ENCODE measurements at places on chromosomes 3 and 15.
A peak's percentile ranks its signal among the peaks of the same experiment; 100 is the strongest.

DNA sequence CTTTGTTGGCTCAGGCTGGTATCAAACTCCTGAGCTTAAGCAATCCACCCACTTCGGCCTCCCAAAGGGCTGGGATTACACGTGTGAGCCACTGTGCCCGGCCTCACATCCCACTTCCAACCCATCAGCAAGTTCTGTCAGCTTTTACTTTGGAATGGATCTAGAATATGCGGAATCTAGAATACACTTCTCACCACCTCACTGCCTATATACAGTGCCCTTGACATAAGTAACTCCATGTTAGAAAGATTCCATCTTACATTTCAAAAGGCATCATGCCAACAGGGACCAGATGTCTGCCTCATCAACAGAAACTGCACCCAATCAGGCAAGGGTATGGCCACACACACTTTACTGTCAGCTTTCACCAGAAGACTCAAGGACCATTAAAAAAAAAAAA, 9.9 kb upstream of the RBSN start:
- no peak for DNase-seq

GRCh38 chr15:71103102-71103676, 12.1 kb upstream of the THSD4 start:
- no peak for DNase-seq

- DNase-seq, result no peak
These were observed 66.4 kb upstream of the GOLGA6B start for GRCh38 chr15:72588096-72588495.

- DNase-seq, result no peak
These were observed 31.9 kb downstream of the TRAK1 start for GRCh38 chr3:42123012-42123581.

DNA sequence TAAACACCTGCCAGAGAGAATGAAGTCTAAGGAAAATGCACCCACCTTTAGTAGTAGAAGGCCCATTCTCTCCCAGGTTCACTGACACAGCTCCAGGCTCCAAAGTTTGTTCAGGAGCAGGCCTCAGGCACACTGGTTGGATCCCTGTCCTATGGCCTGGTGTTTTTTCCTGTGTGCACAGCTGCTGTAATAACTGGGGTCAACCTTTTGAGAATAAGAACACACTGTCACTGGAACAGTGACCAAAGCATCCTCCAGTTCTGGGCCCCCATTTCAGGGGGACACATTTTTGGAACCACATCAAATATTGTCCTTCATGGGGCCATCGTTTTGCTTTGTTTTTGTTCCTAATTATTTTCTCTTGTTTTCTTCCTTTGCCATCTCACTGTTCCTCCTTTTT, 95.8 kb downstream of the ARNT2 start:
- DNase-seq, result no peak

DNA sequence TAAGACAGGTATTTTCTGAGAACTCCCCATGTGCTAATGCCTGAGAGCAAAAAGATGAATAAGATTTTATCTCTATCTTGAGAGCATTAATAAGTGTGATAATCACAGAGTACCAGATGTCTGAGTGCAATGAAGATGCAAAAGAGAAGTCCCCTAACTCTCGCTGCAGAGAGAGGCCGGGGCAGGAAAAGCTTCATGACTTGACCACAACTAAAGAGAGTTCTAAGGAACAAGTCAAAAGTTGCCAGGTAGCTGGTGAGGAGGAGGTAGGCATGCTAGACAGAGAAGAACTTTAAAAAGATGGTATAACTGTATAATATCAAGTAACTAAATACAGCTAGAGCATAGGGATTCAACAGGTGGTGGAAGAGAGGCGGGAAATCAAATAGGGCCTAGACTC, 28.8 kb downstream of the MTMR10 start:
- no peak for DNase-seq

- DNase-seq, result no peak
These were observed 137.5 kb upstream of the SPRED1 start for GRCh38 chr15:38115121-38115520.

- DNase-seq, result no peak
These were observed 1.9 kb upstream of the FETUB start for GRCh38 chr3:186638259-186638658.

DNA sequence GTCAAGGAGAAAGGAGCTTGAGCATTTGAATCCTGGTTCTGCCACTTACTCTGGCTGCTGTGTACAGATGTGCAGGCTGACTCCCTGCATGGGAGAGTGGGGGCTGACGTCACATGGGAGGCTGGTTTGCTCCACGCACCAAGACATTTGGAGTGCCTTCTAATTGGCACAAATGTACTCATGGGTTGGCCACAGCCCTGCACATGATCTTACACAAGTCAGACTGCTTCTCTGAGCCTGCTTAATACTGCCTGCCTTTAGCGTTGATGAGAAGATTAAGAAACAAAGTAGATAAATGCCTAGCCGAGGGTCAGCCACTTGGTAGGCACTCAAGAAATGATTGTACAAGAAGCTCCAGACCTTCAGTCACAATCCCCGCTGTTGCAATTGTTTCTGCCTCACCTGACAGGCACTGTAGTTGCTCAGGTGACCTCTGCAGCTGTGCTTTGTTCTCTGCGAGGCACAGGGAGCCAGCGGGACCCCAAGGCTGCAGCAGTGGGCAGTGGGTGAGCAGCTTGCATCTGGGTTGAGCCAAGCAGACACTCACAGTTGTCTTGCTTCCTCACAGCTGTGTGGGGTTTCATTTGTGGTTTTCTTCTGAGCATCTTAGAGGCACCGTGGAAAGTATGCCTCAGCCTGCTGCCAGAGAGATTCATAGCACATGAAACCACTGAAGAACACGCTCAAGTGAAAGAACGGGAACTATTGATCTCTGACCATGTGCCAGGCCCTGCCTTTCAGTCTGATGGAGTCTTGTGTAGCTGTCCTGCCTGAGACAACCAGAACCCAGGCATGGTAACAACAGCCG, 33.1 kb downstream of the GRK7 start:
- peak; percentile 43 for DNase-seq

DNA sequence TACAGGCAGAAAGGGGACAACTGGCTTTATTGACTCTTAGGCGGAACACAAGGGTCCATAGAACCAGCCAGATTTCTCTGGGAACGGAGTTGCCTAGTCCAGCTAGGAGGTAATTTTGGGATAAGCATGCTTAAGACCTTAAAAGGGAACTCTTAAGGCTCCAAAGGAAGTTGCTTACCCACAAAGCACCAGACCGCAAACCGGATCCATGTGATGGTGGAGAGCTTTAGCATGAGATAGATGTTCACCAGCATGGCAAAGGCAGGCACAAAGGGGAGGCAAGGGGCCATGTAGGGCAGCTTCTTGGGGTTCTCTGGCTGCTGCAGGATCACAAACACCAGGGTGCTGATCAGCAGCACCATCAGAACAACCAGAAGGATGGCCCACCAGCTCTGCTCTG, 61.4 kb downstream of the CLDN11 start:
- DNase-seq, result no peak

DNA sequence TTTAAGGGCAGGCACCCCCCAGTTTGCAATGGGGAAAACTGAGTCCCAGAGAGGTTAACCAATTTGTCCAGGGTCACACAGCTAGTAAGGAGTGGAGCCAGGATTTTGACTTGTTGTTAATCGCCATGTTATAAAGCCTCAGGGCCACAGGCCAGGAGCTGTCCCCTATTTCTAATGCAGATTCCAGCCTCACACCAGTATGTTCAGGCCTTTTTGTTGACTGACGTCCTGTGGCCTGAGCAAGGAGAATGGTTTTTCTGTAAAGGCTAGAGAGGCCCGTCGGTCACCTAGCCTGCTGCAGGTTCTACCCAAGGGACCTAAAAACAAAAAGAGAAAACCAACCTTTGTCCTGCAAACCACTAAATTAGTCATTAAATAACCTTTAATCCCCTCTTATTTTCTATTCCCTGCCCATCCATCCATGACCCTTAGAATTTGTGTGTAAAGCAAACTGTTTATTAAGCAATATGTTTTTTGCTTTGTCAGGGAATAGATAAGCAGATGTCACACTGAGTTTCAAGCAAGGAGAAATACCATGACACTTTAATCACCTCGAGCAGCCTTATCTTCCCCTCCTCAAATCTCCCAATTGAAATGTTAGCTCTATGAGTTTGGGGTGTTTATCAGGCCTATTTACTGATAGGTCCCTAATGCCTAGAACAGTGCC, 14.1 kb downstream of the ACOX2 start:
- DNase-seq, result no peak

DNA sequence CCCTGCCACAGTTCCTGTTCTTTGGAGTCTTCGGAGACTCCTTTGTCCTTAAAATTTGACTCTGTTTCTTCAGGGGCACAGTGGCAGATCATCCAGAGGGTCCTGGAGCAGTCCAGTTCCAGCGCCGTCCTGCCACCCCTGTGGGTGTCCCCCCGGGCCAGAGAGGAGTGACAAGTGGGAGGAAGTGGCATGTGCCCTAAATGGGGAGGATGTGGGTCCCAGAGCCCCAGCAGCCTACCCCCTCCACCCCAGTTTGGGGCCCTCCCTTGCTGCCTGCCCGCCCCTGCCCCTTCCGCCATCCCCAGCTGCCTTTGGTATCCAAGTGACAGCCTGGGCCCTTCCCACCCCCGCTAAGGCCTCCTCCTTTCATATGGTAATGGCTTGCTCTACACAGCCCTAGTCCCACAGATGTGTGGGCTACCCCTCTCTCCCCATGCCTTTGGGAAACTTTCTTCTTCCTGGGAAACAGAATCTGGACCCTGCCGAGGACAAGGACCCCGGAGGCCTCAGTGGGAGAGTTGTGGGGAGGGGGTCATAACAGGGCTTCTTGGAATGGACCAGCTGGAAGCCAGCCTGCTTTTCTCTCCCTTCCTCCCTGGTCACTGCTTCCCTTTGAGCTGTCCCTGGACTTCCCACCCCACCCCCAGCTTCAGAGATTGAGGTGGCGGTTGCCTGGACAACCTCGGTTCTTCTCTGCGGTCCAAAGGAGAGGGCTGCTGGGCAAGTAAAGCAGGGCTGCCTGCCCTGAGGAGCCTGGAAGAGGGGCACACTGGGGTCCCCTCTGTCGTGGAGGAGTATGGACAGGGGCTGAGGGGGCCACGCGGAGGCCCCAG, 43.2 kb downstream of the KLHL25 start:
- DNase-seq, result no peak

DNA sequence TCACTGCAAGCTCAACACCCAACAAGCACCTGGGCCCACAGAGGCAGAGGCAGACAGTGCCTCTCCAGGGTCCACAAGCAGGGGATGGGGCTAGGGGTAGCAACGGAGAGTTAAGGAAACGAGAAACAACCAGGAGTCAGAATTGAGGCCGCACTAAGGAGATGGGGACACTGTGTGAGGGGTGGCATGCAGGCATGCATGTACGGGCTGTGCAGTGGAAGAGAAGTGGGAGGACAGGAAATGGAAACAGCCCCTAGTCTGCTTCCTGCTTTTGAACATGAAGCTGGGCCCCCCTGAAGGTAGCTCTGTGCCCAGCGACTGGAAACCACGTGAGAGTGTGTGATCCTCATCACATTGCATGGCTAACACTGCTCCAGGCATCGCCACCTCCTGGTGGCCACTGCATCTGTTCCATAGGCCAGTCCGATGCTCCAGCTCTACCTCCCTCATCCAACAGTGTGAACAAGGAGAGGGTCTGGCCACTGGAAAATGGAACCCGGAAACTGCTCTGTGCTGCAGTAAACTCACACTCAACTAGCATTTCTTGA, 44.0 kb downstream of the XXYLT1 start:
- no peak for DNase-seq

- no peak for DNase-seq
These were observed 443 bp upstream of the NR2F2 start for GRCh38 chr15:96330064-96330449.

GRCh38 chr3:53902711-53903110, 11.1 kb upstream of the SELENOK start:
- DNase-seq, result no peak

DNA sequence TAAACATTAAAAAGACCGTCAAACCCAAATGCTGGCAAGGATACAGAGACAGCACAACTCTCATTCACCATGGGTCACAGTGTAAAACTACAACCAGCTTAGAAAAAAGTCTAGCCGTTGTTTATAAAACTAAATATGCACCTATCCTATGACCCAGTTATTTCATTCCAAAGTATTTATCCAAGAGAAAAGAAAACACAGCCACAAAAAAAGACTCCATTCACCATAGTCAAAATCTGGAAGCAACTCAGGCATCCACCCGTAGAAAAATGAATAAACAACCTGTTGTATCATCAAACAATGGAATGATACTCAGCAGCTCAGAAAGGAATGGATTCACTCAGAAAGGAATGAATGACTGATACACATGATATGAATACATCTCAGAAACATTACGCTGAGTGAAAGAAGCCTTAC, 28.6 kb downstream of the PLD1 start:
- no peak for DNase-seq

DNA sequence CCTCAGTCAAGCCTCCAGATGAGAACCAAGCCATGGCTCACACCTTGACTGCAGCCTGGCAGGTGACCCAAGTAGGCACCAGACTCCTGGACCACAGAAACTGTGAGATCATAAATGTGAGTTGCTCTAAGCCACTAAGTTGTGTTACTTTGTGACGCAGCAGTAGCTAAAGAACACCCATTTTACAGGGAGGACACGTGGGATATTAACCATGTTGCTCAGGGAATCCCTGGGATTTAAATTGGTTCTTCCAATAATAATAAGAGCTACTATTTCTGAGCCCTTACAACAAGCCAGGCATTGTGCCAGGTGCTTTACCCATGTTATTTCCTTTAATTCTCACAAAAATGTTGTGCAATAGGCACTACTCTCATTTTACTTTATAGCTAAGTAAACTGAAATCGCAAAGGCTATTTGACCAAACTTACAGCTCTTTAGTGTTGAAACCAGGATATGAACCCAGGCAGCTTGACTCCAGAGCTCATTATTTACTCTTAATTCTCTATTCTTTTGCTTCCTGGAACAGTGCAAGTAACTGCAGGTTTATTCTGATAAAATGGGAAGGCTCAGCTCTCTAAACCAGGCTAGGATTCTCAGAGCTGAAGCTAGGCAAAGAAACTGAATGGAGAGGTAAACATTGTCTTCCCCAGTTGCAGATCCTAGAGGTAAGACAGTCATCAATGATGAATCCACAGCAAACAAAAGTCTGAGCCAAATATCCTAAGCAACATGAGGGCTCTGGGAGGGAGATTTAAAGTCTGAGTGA, 294.4 kb downstream of the KBTBD8 start:
- DNase-seq, result no peak

GRCh38 chr15:85284497-85284896, 95.9 kb upstream of the AKAP13 start:
- DNase-seq, result no peak

GRCh38 chr15:42364529-42364928, 5.2 kb downstream of the CAPN3 start:
- DNase-seq, result no peak

GRCh38 chr3:64150623-64151207, 74.6 kb downstream of the PRICKLE2 start:
- DNase-seq, result no peak

- no peak for DNase-seq
These were observed 253.4 kb upstream of the MDFIC2 start for GRCh38 chr3:70565861-70566260.

- no peak for DNase-seq
These were observed 52.5 kb upstream of the FOXP1 start for GRCh38 chr3:71636001-71636400.

- DNase-seq, result no peak
These were observed 194.1 kb downstream of the ROBO2 start for GRCh38 chr3:77234004-77234403.

Data from stimulated activated CD8-positive, alpha-beta memory T cell treated with anti-CD3 and anti-CD28 coated beads, Interleukin-7, amount 100 ng/mL, for 48 hours (primary cell).